ENCODE measurements at places on chromosomes 6 and 20. TPM values are rescaled to one million over a fixed set of nuclear protein-coding genes. Genes with fewer than 3 reads are reported as not detected.

DNA sequence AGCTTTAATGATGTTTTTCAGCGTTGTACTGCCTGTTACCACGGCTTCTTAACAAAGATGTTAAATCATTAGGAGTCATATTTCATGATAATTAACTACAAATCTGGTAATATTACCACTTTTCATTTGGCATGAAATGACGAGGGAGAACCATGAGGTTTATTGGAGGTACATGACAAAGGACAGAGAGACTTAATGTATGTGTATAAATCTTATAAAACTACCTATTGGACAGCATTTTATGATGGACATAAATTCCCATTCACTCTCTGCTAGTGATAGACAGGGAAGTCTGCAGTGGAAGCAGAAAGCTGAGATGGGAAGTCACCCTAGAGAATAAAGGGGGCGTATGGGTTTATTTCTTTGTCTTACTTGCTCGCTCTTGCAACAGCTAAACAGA, 949.9 kb upstream of the FLRT3 start:
- no peak for DNase-seq

GRCh38 chr6:42374018-42374669, 77.6 kb downstream of the TRERF1 start:
- no peak for DNase-seq

DNA sequence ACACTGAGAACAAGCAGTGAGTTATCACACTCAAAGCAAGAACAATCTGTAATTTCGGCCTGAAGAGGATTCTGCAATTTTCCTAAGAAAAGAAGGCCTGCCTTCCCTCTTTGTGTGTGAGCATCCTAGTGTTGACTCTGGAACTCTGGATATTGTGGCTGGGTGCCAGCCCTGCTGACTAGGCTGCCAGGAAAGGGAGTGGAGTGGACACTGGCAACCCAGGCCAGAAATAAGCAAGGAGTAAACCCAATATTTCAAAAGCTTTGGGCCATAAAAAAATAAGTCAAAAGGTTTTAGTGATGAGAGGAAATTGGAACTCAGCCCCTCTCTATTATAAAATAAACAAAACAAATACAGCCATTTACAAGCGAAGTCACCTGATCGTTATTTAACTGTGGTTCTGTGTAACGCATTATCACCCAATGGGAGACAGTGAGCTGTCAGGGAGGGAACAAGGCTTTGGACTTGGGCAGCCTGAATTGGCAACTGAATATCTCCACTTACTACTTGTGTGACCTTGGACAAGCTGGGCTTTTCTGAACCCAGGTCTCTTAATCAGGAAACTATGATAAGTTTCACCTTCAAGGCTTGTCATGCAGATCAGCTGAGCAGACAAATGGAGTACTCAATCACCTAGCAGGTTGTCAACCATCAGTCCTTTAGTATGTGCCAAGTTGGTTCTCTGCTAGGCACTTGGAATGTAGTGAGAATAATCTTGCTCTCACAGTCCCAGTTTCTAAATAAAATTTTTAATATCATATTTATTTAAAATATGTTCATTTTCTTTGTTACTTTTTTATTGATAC, 196.2 kb downstream of the PAX1 start:
- DNase-seq: no peak

The PDRG1 gene
- 4.4 TPM for total RNA-seq

The ASIP gene
- 7.6 TPM for total RNA-seq

GRCh38 chr6:169589293-169589692, 112.5 kb downstream of the WDR27 start:
- no peak for DNase-seq

DNA sequence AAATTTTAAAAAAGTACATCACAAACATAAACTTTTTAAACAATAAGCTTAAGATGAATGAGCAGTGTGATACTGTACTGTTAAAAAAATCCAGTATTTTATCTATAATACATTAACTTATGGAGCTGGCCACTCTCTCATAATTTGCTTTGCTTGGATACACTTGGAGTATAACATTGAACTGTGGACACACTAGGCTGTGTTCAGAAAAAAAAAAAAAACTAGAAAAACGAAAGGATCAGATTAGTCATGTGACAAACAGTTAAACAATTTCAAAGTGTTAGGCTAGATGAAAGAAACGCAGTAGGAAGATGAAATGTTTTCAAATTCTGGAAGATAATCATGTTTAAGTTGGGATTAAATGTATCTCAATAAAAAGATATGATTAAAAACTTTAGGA, 220.0 kb downstream of the GRIK2 start:
- DNase-seq: no peak

- no peak for DNase-seq
Observed at GRCh38 chr6:3822747-3823445, 26.3 kb upstream of the FAM50B start.

DNA sequence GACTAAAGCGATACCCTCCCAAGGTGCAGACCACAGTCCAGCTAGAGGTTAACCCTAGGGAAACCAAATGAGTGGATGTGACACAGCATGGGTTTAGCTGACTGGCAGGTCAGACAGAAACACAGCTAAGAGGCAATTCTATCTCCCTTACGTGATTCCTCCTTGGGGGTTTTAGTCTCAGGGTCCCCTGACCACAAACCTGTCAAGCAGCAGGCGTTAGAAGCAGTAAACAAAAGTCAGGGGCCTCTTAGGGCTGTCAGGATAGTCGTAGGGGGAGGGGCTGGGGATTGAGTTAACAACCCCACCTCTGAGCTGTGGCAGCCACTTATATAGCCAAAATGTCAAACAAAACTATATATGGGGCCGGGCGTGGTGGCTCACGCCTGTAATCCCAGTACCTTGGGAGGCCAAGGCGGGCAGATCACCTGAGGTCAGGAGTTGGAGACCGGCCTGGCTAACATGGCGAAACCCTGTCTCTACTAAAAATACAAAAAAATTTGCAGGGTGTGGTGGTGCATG, 13.6 kb downstream of the KCNK5 start:
- no peak for DNase-seq

DNA sequence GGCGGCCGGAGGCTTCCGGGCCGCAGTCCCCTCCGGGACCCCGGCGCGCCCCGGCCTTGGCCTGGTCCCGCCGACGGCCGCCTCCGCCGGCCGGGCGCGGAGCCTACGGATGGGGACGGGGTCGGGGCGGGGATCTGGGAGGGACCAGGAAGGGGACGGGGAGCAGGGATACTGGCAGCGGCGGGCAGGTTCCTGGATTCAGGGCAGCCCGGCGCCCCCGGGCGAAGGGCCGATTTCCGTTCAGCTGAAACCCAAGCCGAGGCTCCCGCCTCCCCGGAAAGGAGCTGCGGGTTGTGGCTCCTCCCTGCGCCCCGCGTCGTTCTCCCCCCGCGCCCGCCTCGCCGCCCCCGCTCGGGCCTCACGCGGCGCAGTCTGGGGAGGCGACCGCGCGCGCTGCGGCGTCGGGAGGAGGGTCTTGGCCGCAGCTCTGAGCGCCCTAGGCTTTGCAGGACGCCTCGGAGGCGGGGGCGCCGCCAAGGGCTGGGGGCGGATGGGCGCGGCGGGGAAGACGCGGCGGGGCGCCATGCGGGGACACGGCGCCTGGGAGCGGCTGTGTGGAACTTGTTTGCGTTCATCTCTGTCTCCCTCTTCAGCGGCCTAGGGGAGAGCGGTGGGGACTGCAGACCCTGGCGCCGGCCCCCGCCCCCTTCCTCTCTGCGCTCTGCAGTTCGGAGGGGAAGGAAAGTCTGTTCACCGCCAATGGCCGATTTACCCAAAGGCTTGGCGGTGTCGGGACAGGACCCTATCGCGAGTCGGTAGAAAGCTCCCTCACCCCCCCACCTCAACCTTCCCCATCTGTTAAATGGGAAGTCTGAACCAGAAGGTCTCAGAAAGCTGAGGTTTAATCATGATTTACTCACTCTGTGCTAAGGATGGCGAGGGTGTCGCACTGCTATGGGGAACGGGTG, 22.7 kb upstream of the TMEM181 start:
- DNase-seq: no peak

GRCh38 chr6:165737396-165737795, 74.4 kb upstream of the PDE10A start:
- DNase-seq: no peak

DNA sequence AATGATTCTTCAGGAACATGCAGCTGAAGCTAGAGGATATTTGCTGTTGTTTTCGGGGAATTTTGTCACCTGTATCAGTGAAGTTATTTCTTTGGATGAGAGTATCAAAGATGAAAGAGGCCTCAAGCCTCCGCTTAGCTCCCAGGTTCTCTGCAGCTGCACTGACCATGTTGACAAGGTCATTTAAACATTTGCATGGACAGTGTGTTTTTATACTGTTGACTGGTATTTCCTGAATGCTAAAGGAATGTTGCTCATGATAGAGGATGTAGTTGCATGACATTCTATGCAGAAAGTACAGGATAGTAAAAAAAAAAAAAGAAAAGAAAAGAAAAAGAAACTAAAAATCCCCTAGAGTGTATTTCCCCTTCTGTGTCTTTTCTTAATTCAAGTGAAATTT, 165.6 kb upstream of the LAMP5 start:
- DNase-seq: no peak

GRCh38 chr6:139970591-139970991, 596.1 kb upstream of the CITED2 start:
- DNase-seq: no peak

GRCh38 chr6:122818866-122819265, 29.8 kb downstream of the SMPDL3A start:
- no peak for DNase-seq

DNA sequence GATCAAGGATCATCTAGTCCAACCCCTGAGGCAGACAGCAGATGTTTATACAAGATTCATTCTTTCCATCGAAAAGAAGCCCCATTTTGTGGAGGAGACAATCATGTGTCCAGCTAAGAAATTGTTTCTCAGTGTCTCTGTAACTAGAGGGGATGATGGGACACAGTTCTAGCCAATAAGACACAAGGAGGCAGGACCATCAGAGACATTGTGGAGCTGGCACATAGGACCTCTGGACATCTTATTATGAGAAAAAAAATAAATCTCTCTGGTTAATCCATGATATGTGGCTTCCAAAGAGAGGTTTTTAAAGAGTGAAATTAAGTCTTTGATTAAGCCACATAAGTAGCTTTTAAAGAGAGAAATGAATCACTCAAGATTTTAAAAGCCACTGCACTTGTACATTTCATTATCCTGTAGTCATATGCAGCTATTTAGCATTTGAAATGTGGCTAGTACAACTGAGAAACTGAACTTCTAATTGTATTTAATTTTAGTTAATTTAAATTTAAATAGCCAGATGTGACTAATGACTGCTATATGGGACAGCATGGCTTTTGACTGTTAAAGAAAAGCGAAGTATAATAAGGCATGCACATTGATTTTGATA, 176.8 kb downstream of the TASP1 start:
- DNase-seq: no peak

- DNase-seq: peak; percentile 39
Observed at GRCh38 chr6:24824142-24824938, 25.6 kb upstream of the ARMH2 start.

- no peak for DNase-seq
Observed at GRCh38 chr6:159313018-159313417, 143.8 kb downstream of the FNDC1 start.

The CD40 gene
- 4.1 TPM for total RNA-seq

The OTOR gene
- total RNA-seq: not detected

The CPNE5 gene
- total RNA-seq: 4.0 TPM

DNA sequence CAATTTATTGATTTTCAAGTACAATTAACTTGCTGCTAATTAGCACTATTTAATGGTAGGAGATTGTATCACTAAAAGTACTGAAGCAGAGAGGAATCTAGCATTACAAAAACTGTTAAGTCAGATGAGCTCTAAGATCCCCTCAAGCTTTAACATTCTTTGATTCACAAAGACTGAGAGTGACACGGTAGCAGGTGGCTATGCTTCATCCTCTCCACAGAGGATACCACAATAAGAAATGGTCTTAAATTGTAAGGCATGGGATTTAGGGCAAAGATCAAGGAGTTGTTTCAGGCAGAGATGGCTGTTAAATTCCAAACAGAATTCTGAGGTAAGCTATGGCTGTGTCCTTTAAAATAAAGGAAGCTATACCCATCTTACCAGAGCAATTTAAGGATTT, 67.8 kb upstream of the BEND6 start:
- DNase-seq: no peak

GRCh38 chr6:156250593-156250992, 526.6 kb upstream of the ARID1B start:
- no peak for DNase-seq

The RRAGD gene
- 13.9 TPM for total RNA-seq

DNA sequence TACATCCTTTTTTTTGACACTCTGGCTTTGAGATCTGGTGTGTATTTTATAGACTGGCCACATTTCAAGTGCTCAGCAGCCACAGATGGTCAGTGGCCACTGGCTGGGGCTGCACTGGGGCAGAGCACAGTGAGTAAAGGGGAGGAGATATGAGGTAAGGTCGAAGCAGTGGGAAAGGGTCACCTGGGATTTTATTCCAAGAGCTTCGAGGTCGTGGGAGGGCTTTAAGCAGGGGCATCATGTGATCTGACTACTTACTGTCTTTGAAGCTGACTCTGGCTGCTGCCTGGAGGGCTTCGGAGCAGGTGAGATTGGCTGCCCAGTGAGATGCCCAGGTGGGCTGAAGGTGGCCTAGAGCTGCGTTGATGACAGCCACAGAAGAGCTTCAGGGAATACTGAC, 6.7 kb downstream of the C20orf203 start:
- no peak for DNase-seq

DNA sequence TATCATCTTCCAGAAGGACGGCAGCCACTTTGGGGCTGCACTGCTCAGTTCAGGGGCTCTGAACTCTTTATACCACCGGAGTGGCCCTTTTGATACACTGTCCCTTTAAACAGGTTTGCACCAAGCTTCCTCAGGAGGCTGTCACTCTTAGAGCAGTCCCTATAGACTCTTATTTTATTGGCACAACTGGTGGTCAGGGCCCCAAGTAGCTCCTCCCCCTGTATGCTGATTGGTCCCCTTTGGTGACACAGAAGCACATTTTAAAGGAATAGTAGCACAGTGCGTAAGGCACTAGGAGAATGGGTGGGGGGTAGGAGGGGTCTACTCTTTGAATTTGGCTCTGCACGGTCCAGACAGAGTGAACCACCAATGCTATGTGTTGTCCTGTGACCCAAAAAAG, 122.6 kb upstream of the MLN start:
- no peak for DNase-seq

DNA sequence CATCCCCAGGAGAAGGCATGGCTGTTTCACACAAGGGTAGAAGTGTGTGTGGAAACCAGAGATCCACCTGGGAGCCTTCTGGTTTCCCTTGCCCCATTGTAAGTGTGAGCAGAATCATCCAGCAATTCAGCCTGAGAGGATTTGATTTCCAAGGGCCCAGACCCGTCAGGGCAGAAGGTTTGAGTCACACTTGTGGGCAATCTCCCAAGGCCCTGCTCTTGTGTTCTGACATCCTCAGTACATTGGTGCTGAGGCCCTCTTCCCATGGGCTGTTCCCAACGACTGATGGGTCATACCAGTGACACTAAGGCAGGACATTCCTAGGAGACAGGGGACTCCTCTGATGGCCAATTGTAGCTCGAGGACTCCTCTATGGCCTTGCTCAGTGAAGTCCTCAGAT, 58.2 kb upstream of the POLR1H start:
- no peak for DNase-seq

The TRIM26 gene
- total RNA-seq: 18.9 TPM

The LGSN gene
- not detected for total RNA-seq

The SYNGAP1 gene
- 8.8 TPM for total RNA-seq

Data from skin of body (tissue), 3 donors.